Hair follicle dermal papilla cell (primary cell): ENCODE measurements at places on chromosomes 12 and 14. TPM values are rescaled to one million over a fixed set of nuclear protein-coding genes. Genes with fewer than 3 reads are reported as not detected.

PGF gene
- 101 and 129 TPM in 2 replicates for total RNA-seq

TGM1 gene
- total RNA-seq = 1.1 and 3.1 TPM in 2 replicates

FSCB gene
- total RNA-seq = not detected in 2 replicates

EML5 gene
- 0.12 and 0.81 TPM in 2 replicates for total RNA-seq

TAS2R7 gene
- total RNA-seq = 0.16 TPM in 1 of 2 replicates, not detected in the other
